ENCODE measurements at places on chromosomes 3 and 15.

DNA sequence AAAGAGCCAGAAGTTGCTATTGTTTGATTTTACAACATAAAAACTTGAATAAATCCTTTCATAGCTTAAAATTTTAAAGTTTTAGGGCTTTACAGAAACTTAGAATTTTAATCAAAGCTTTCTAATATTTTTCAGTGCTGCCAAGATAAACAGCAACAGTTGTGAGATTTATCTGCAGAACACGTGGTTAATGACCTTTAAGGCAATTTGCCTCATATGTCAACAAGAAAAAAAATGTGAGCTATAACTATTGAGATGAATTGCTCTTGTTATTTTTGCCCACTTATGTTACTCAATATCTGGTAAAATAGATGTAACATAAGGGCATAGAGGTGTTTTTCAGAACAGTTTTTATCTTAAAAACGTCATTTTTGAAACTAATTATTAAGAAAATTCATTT, 96.7 kb upstream of the NECTIN3 start:
- no peak for DNase-seq

DNA sequence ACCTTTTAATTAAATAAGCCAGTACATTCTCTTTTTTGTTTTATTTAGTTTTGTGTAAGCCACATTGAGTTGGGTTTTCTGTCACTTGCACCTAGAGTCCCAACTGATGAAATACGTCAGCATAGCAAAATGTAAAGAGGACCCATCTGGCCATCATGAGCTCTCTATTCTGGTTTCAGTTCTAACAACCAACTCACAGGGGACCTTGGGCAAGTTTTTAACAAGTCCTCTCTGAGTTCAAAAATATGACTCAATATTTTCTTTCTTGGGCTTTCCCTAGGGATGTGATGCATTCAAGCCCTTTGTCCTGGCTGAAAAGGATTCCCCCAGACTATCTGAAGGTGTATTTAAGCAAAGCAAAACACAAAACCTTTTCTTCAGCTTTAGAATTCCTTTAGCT, 32.9 kb downstream of the PLCH1 start:
- no peak for DNase-seq

DNA sequence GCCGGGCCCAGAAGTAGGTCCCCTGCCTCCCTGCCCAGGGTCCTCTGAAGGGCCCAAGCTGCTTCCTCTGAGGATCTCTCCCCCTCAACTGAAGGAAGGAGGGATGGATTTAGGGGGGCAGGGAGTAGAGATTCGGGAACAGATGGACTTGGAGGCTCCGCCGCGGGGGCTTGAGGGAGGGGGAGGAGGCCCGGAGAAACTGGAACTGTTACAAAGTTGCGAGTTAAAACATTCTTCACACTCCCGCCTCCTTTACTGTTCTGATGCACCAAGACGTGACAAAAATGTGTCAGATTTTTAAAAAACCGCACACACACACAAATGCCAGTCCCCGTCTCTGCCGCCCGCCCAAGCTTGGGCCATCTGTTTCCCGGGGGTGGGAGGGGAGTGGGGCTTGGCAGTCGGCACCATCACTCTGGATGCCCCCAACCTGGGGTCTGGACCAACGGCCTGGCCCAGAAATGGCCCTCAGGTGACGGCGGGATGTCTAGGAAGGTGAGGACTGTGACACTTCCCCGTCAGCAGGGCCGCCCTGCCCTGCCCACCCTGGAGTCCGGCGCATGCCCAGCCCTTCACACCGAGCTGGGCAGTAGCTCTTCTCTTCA, 25.0 kb upstream of the LINGO1 start:
- DNase-seq: no peak

DNA sequence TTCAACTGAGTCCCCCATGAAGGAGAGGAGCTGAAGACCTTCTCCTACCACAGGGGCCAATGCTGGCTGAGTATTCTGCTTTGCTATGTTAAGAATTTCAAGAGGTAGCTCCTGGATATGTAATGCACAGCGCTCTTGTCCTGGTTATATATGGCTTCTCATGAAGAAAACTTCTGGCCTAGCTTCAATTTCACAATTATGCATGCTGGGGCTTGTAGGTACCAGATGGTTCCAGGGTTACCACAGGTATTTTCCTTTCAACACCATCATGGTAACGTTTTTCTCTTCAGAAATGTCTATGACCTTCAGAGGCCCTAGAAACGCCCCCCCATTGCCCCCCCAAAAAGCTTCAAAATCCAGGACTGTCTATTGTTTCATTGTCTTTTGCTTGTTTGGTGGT, 311.7 kb upstream of the ICE2 start:
- no peak for DNase-seq

- no peak for DNase-seq
These were observed 66.0 kb downstream of the FLNB start for GRCh38 chr3:58074116-58074715.

DNA sequence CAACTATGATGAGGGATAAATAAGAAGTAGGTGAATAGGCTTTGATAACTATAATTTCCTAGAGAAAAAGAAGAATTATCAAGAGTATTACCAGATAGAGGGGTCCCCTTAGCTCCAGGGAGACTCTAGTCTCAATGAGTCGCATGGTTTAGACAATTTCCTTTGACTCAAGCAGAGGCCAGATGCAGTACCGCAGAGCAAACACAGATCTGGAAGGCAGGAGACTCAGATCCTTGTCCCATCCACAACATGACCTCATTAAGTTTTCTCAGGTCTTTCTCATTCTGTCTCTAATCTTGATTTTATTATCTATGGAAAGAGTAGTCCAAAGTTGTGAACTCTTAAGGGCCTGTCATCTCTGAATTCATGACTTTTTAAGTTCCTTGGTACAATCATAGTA, 987.9 kb downstream of the NTRK3 start:
- no peak for DNase-seq

DNA sequence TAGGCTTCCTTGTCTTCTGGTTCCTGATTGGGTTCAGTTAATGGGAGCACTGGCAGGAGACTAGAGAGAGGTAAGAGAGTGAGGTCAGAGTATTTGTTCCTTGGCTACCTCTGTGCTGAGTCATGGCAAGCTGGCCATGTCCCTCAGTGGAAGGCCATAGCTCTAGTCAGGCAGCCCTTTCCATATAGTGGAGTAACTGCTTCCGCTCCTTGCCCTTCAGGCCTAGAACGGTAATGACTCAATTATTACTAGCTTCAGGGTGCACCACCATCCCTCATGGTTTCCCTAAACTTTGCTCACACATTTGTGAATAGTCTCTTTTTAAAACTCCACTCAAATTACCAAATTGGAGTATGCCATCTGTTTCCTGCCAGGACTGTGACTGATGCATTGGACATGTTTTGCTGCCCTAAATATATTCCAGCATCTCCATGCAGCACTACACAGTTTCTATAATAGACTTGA, 10.5 kb upstream of the ANO10 start:
- no peak for DNase-seq
